ENCODE measurements at places on chromosomes 13 and 19.

DNA sequence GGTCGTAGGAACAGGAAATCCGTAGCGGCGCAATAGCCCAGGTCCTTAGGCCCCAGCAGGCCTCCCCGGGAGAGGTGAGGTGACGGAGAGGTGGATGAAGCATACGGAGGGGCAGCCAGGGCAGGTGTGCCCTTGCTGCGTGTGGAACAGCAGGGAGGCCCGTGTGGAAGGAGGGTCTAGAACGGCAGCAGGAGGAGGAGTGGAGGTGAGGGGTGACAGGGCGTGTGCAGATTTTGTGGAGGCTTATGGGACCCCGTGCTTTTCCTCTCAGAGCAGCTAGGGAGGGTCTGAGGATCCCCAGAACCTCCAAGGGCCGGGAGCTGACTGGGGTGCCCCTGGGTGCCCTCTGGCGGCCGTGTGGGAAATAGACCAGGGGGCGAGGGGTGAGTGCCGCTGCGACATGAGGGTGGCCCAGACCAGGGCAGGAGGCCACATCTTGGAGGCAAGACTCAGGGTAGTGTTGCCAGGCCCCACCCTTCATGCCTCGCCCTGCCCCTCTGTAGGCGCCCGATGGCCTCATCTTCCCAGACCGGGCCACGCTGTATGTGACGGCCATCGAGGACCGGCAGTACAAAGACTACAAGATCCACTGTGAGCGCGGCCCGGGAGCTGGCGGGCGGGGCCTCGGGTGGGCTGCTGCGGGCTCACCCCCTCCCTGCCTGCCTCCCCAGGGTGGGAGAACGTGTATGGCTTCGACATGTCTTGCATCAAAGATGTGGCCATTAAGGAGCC, 5.0 kb upstream of the ADM5 start:
- DNase-seq, result peak; percentile 50

GRCh38 chr19:29021232-29021916, 191.6 kb downstream of the UQCRFS1 start:
- DNase-seq, result no peak

DNA sequence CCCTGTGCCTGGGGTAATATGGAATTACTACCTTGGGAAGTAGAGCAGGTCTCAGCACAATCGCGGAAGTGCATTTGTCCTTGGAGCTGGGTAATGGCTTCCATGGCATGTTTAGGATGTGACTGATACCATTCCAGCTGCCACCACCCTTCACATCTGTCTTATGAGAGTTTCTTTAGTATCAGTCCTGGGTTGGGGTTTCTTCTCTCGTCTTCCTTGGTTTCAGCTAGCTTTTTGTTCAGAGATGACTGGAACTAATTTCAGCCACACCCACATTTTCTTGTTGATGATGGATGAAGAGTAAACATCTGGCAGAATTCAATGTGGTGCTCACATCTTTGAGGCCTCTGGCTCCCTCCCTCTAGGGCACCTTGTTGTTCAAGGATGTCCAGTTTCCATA, 212.9 kb upstream of the SOX21 start:
- DNase-seq, result no peak

- no peak for DNase-seq
These were observed 450.5 kb downstream of the KLF12 start for GRCh38 chr13:73683746-73684145.

- DNase-seq, result no peak
These were observed 11.0 kb upstream of the CASP14 start for GRCh38 chr19:15038294-15038693.

- no peak for DNase-seq
These were observed 626.1 kb upstream of the SLITRK6 start for GRCh38 chr13:86425170-86425815.

GRCh38 chr13:41780715-41781706, 179.9 kb downstream of the VWA8 start:
- DNase-seq, result no peak

GRCh38 chr19:850221-850978, 1.7 kb upstream of the ELANE start:
- no peak for DNase-seq

- no peak for DNase-seq
These were observed 2.6 kb downstream of the ZSWIM4 start for GRCh38 chr19:13797870-13798269.

GRCh38 chr13:110173247-110173818, 133.6 kb downstream of the COL4A1 start:
- DNase-seq, result no peak

GRCh38 chr13:110936519-110936918, 21.6 kb upstream of the ANKRD10 start:
- no peak for DNase-seq

- DNase-seq, result no peak
These were observed 18.0 kb upstream of the IZUMO2 start for GRCh38 chr19:50181121-50181520.

- no peak for DNase-seq
These were observed 16.2 kb downstream of the MYCBP2 start for GRCh38 chr13:77310579-77311279.

- no peak for DNase-seq
These were observed 170.0 kb upstream of the SLC10A2 start for GRCh38 chr13:103236213-103236612.

- DNase-seq, result no peak
These were observed 105.2 kb upstream of the SOX1 start for GRCh38 chr13:111961651-111962192.

Measured in activated CD4-positive, alpha-beta T cell treated with anti-CD3 and anti-CD28 coated beads, Interleukin-10, Interleukin-2, amounts not matched to agents 100 ng/mL and 50 ng/mL, durations not matched to agents 16 hours and 8 hours (primary cell).